ENCODE measurements at places on chromosomes 1 and 21.

DNA sequence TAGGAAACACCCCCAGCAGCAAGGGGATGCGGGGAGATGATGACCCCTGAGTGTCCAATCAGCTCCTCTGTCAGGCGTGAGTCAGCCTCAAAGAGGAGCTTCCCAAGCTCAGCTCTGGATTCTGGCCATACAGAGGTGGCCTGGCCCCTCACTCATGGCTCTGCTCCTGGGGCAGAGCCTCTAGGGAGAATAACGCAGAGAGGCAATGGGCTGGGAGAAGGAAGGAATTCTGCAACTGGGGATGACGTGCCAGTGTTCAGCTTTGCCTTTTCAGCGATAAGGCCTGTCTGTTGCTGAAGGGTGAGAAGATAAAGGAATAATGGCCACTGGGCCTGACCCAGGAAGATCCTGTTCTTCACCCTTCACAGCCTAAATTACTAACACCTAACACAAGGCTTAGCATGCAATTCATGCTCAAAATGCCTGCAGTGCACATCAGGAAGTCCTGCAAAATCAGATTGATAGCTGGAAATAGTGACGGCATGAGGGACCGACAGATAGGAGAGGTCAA, 92.2 kb downstream of the TBX19 start:
- DNase-seq, result no peak

GRCh38 chr21:45542242-45542666, at the start of gene SLC19A1:
TSS of gene SLC19A1 (minus strand) at chr21:45542440. CDS start at chr21:45537959, 4,481 bp downstream.
- peak; percentile 48 for DNase-seq

GRCh38 chr1:84122780-84123382, 21.2 kb upstream of the PRKACB start:
- peak; percentile 72 for DNase-seq

DNA sequence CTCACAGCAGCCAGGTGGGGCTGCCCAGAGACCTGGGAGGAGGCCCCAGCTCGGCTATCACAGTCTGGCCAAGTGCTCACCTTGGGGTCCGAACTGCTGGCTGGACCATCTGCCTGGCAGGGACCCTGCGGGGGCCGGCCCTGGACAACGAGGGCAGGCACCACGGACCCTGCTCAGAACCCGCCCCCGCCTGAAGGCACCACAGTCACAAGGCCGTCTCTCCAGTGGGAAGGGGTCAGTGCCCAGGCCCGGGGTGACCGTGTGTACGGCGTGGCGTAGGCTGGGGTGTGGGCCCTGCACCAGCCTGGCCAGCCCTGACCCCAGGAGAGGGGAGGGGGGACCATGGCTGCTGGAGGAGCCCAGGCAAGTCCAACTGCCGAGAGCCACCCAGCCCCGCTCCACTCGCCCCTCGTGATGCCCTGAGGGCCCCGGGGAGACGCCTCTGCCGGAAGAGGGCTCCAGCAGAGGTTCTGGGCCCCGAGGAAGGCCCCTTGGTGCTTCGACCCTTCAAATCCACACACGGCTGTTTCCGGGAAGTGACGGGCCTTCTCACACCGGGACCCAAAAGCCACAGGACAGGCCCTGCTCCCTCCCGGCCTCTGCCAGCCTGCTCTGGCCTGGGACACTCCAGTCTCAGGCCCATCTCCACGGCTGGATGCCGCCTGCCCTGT, 11.2 kb upstream of the RNF223 start:
- peak; percentile 12 for DNase-seq

- no peak for DNase-seq
Measured at GRCh38 chr1:185281245-185281644, 35.8 kb downstream of the IVNS1ABP start.
